SIG-M5 (cell line): ENCODE measurements at places on chromosomes 5 and 9.

DNA sequence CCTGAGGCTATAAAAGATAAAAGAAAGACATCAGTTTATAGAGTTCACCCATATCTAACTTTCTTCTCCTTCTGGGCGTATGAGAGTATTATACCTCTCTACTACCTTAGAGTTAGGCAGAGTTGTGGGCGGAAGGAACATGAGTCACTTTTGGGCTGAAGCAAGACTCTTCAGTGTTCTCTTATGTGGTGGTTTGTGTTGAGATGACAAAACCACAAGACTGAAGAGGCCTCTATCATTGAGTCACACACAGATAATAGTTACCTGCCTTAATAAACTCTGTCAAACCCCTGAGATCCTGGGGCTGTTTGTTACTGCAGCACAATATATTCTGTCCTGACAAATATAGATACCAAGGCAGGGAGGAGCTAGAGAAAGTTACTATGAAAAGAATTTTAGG lies 184.2 kb downstream of the EFNA5 start:
- DNase-seq = peak; percentile 98

GRCh38 chr9:135722365-135722764 lies 20.4 kb downstream of the KCNT1 start:
- DNase-seq = no peak

- DNase-seq = no peak
These were observed 362.7 kb upstream of the ADAMTS16 start for GRCh38 chr5:4777435-4777834.

DNA sequence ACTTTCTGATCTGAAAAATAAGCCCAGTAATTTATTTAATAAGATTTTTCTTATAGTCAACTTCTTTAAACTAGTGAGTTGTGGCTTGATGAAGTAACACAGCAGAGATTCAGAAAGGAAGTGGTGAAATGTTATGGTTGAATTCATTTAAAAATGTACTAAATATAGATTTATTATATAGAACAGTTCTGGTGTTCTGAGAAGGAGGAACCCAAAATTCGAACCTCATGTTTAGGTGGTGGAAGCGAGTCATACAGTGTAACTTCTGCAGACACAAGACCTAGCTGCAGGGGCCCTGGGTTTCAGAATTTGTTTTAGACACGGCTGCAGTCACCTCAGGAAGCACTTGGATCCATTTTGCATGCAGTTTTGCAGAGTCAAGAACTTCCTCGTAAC lies 188.2 kb downstream of the TRIO start:
- peak; percentile 91 for DNase-seq

GRCh38 chr5:21199087-21199486 lies 1211.1 kb upstream of the CDH18 start:
- no peak for DNase-seq

- DNase-seq = no peak
These were observed 34.1 kb upstream of the PCA3 start for GRCh38 chr9:76729980-76730737.

DNA sequence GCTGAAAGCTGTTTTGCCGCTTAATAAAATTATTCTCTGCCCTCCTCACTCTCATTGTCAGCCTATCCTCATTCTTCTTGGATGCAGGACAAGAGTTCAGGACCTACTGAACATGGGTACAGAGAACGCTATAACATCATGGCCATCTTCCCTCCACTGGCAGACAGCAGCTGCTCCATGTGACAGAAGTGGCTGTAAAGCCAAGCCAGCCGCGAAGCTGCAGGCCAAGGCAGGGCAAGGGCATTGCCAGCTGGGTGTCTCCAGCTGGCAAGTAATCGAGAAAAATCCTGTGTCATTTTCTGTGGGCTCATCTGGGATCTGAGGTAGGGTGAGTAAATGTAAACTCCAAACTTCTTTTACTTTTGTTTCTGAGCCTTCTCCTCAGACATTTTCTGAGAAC lies 84.8 kb downstream of the SLC25A46 start:
- DNase-seq = no peak

- no peak for DNase-seq
These were observed 9.6 kb downstream of the TMOD1 start for GRCh38 chr9:97510797-97511654.

DNA sequence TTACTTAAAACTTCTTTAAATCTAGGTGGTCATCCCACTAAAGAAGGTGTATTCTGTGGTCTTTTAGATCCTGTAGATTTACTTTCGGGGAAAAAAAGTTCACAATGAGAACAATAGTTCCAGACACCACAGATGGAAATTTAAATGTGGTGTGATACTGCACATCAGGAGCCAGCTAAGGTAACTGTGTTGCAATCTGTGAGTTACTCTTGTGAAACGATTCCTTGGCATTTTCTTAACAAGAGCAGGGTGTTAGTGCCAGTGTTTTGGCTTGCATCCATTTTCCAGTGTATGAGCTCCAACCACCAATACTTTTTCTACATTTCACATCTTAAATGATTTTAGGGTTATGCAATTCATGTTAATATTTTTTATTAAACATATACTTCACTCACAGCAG lies 674.5 kb downstream of the CETN3 start:
- no peak for DNase-seq

DNA sequence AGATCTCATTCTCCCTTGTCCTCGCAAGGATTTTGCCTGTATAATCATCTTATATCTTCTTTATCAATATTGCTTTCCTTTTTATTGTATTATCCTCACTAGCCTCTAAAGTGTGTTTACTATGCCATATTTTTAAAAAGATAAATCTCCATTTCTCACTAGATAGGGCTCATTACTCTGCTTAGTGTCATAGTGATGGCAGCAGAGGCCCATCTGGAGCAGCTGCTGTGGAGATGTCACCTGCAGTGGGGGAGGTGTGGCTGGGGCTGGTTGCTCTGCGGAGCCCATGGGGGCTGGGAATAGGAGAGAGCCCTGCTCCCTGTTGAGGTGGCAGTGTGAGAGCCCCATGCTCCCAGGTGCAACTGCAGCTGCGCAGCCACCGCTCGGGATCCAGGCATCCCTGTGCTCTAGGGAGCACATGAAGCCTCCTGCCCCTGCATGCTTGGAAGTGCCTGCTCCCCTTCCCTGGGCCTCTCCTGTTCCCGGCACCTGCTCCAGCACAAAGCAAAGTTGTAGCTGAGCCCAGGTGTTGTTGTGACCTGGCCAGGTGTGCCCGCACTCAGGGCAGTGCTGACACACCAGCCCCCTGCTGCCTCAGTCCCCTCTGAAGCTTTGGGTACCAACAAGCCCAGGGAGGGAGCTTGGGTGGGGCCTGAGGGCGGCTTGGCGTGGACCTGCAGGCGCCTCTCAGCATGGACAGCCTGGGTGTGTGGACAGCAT lies 144.6 kb upstream of the MRPS30 start:
- no peak for DNase-seq

GRCh38 chr9:83665580-83666200 lies 42.1 kb downstream of the UBQLN1 start:
- DNase-seq = peak; percentile 35

DNA sequence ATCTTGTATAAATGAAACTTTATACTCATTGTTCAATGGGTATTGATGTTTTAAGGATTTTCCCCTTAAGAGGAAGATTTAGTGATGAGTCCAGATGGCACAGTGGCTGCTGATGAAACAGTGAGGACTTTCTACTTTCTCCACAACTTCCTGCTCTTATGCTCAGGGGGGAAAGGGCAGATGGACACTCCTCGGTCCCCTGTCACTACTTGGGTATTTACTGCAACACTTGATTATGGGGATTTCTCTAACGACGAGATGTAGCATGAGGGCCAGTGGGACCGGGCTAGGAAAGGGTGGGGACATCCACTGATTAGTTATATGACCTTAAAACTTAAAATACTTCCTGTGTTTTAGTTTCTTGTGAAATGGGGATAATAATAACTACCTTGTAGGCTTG lies 146.1 kb upstream of the HMHB1 start:
- no peak for DNase-seq

DNA sequence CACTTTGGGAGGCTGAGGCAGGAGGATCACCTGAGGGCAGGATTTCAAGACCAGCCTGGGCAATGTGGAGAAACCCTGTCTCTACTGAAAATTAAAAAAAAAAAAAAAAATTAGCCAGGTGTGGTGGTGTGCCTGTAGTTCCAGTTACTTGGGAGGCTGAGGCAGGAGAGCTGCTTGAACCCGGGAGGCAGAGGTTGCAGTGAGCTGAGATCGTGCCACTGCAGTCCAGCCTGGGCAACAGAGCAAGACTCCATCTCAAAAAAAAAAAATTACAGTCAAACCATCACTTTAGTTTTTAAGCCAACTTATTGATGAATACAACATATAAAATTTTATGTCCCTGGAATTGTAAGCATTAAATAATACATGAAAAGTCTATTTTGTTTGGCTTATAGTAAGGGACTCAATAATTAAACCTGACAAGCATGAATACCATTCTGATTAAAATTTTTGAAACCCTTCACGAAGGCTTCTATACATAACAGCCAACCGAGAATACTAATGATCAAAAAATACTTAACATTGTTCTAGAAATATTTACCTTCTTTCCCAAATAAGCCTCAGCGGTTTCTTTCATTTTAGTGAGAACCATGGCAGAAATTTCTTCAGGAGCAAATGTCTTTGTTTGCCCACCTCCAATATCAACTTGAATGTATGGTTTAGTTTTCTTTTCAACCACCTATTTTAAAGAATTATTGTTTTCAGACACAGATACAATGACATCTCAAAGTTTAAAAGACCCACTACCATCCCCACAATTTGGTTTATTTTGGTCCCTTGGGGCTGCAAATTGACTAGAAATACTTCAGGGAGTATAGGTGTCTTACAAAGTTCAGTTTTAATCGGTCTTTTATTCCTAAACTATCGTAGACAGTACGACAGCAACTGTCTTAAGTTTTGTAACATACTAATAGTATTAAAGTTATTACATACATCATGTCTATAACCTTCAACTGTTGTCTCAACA lies 1.2 kb downstream of the HSPA5 start:
- no peak for DNase-seq

GRCh38 chr5:127280491-127281220 lies 9.9 kb upstream of the MEGF10 start:
- DNase-seq = no peak

GRCh38 chr9:115593587-115594091 lies 475.7 kb upstream of the TNC start:
- DNase-seq = no peak

GRCh38 chr9:33737811-33738606 lies 57.4 kb upstream of the PRSS3 start:
- DNase-seq = no peak

GRCh38 chr5:5165541-5166002 lies 25.4 kb downstream of the ADAMTS16 start:
- DNase-seq = no peak

DNA sequence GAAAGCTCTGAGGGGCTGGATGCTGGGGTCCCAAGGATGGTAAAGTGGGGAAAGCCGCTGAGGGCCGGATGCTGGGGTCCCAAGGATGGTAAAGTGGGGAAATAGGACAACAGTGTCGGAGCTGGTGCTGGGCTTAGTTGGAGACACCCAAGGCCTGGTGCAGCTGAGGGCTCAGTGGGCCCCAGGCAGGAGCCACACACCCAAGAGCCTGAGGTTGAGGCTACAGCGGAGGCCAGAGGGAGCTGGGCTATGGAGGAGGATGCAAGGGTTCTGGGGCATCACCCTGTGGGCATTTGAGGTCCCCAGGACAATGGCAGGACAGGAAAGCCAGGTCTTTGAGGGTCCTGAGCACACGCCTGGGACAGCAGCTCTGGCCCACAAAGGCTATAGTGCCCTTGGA lies 19.1 kb upstream of the SLC9A3 start:
- no peak for DNase-seq

- no peak for DNase-seq
These were observed 14.0 kb downstream of the TGFBR1 start for GRCh38 chr9:99118782-99119466.

GRCh38 chr5:107792940-107793339 lies 122.2 kb upstream of the EFNA5 start:
- DNase-seq = no peak

- no peak for DNase-seq
These were observed 229.8 kb downstream of the DRD1 start for GRCh38 chr5:175214152-175214551.

- DNase-seq = no peak
These were observed 19.7 kb upstream of the VLDLR start for GRCh38 chr9:2601785-2602378.

- no peak for DNase-seq
These were observed 34.4 kb upstream of the ARAP3 start for GRCh38 chr5:141716468-141716867.

GRCh38 chr5:38284384-38284783 lies 26.0 kb downstream of the EGFLAM start:
- no peak for DNase-seq

DNA sequence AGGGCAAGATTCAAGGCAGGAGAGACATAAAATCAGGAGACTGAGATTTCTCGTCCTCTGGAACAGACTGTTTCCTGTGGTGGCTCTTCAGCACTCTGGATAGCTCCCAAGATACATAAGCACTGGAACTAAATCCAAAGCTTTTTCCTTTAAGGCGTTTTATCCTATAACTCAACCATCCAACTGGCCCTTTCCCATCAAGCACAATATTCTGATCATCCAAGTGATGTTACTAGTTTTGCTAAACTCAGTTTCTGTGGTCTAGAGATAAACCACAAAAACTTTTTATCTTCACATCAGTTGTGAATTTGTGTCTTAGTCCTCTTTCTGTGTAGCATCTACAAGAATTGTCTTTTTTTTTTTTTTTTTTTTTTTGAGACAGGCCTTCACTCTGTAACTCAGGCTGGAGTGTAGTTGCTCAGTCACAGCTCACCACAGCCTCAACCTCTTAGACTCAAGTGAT lies 299.4 kb downstream of the COX7C start:
- DNase-seq = no peak

- DNase-seq = no peak
These were observed 161.8 kb upstream of the IRX2 start for GRCh38 chr5:2913281-2913680.

- no peak for DNase-seq
These were observed 506 bp downstream of the ZBTB6 start for GRCh38 chr9:122912671-122912963.

- no peak for DNase-seq
These were observed 774.3 kb downstream of the KCTD16 start for GRCh38 chr5:144944936-144945335.

- DNase-seq = no peak
These were observed 5.2 kb downstream of the DMXL1 start for GRCh38 chr5:119076080-119076479.

- DNase-seq = no peak
These were observed 40.3 kb upstream of the CLK4 start for GRCh38 chr5:178667101-178667500.
